Spleen (tissue), 13 donors: ENCODE measurements at places on chromosomes 7 and 10. TPM values are rescaled to one million over a fixed set of nuclear protein-coding genes. Genes with fewer than 3 reads are reported as not detected.

The ATP5F1C gene
- 187 TPM for total RNA-seq

The NPTX2 gene
- 3.6 TPM for total RNA-seq

The GOLGA7B gene
- total RNA-seq: 0.44 TPM

The SPOCK2 gene
- 58.6 TPM for total RNA-seq

DNA sequence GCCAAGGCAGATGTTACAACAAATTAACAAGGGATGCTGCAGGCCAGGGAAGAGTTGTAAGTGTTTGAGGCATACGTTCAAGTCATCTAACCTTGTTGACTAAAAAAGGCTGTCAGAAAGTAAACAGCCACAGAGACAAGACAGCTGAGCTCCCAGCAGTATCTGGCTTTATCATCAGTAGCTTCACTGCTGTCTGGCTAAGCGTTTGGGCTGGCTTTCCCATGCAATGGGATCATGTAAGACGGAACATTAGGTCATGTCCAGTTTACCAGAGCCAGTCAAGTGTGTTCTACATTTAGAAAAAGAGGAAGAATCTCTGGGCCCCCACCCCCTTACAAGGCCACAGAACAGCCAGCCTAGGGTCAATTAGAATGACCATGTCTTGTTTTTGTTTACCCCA lies 51.3 kb upstream of the GSAP start:
- H3K4me3 ChIP-seq: no peak overlapping the region
- peak overlapping the region; percentile 66 for H3K27ac ChIP-seq
- no peaks in the 10 kb centered on the region for H3K27me3 ChIP-seq
- no peaks in the 10 kb centered on the region for H3K36me3 ChIP-seq

DNA sequence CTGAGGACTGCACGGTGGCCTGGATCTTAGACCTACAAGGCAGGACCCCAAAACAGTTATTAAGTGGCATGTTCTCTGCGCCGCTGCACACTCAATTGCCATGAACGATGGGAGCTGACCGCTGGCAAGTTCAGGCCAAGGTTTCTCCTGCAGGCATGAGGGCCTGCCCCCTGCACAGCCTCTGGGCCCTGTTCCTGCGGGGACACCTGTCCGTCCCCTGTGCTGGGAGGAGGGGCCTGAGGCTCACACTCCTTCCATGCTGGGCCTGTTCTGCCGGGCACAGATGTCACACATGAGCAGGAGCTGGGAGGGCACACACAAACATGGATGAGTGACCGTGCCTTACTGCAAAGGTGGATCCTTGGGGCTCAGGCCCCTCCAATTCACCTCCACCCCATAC lies 90.0 kb downstream of the PTPRN2 start:
- H3K36me3 ChIP-seq: no peaks in the 10 kb centered on the region
- no peak for DNase-seq
- H3K27me3 ChIP-seq: no peaks in the 10 kb centered on the region

DNA sequence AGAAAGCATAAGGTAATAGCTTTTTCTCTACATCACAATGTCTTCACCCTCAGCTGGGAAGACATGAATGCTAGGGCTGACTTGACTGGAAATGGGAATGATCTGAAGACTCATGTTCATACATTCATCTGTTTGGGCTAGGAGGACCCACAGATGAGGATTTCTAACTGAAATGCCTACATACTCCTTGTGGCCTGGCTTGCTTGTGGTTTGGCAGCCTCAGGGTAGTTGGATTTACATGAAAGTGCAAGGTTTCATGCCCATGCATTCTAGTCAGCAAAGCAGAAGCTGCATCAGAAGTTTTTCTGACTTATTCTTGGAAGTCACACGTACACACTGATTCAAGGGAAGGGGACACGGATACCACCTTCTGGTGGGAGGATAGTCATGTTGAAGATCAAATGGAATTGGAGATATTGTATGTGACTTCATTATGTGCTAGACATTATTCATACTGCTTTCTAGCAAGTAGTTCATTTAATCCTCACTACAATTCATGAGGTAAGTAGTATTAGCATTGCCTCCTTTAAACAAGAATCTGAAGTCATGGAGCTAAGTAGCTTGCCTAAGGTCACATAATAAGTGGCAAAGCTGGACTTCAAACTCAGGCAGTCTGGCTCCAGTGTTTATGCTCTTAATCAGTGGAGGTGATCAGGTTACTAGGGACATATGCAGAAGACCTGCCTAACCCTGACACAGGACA lies 957.0 kb downstream of the LRMDA start:
- H3K4me3 ChIP-seq: no peak overlapping the region
- H3K27me3 ChIP-seq: no peaks in the 10 kb centered on the region
- H3K27ac ChIP-seq: no peak overlapping the region
- no peak for DNase-seq

- no peaks in the 10 kb centered on the region for H3K36me3 ChIP-seq
- no peaks in the 10 kb centered on the region for H3K4me1 ChIP-seq
- no peak overlapping the region for H3K27ac ChIP-seq
- DNase-seq: no peak
- H3K27me3 ChIP-seq: no peaks in the 10 kb centered on the region
- H3K4me3 ChIP-seq: no peak overlapping the region
These were observed 33.6 kb upstream of the AGR2 start for GRCh38 chr7:16838386-16838785.

DNA sequence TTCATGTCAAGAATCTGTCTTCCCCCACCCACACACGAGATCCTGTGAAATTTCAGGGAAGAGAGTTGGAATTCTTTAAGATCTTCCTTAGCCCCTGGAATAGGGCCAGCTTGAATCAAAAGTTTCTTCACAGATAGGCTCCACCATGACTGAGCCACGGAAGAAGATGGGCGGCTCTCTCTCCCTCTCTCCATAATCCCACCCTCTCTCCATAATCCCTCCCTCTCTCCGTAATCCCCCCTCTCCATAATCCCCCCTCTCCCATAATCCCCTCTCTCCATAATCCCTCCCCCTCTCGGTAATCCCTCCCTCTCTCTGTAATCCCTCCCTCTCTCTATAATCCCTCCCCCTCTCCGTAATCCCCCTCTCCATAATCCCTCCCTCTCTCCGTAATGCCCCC lies 20.4 kb downstream of the SHH start:
- no peak overlapping the region for H3K4me3 ChIP-seq
- peaks cover 13% of the 10 kb centered on the region for H3K4me1 ChIP-seq
- no peaks in the 10 kb centered on the region for H3K36me3 ChIP-seq
- H3K27me3 ChIP-seq: peaks cover 51% of the 10 kb centered on the region

- no peaks in the 10 kb centered on the region for H3K4me1 ChIP-seq
- H3K27me3 ChIP-seq: no peaks in the 10 kb centered on the region
- no peak overlapping the region for H3K27ac ChIP-seq
- DNase-seq: peak; percentile 57
- H3K36me3 ChIP-seq: no peaks in the 10 kb centered on the region
These were observed 179.9 kb downstream of the PTPRN2 start for GRCh38 chr7:158407581-158408317.

- H3K4me1 ChIP-seq: peaks cover 45% of the 10 kb centered on the region
- H3K27me3 ChIP-seq: no peaks in the 10 kb centered on the region
- H3K4me3 ChIP-seq: peak overlapping the region; percentile 33
These were observed 141.6 kb downstream of the PKD1L1 start for GRCh38 chr7:47806701-47807103.

DNA sequence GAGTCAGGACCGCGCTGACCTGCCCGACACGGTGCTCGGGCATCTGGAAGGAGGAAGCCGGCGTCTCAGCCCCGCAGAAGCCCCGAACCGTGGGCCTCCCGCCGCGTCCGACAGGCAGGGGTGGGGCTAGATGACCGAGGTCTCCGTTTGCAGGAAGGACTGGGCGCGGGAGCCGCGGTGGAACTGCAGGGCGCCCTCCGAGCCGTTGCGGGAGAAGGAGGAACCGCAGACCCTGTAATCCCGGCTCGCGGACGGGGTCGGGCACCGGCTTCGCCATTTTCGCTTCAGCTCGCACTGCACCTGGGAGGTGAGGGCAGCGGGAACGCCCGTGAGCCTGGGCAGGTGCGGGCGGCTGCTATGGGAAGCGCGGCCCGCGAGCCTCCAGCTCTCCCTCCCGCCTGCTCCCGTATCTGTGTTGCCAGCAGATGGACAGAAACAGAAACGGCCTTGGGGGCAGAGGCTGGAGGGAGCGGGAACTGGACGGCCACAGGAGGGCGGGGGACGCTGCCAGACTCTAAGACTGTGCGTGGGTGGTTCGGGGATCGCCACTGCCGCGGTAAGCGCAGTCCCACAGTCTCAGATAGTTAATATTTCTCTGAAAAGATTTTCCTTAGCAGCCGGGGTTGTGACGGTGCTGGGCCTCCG lies 114.1 kb downstream of the VIPR2 start:
- H3K4me3 ChIP-seq: peak overlapping the region; percentile 47
- H3K27ac ChIP-seq: no peak overlapping the region
- DNase-seq: no peak

GRCh38 chr7:81608748-81609382 lies 161.0 kb downstream of the HGF start:
- no peak overlapping the region for H3K27ac ChIP-seq
- no peak overlapping the region for H3K4me3 ChIP-seq
- peaks cover 8% of the 10 kb centered on the region for H3K4me1 ChIP-seq
- no peaks in the 10 kb centered on the region for H3K27me3 ChIP-seq
- no peak for DNase-seq

GRCh38 chr10:110865186-110865808 lies 6.4 kb upstream of the PDCD4 start:
- no peaks in the 10 kb centered on the region for H3K27me3 ChIP-seq
- H3K4me1 ChIP-seq: peaks cover 100% of the 10 kb centered on the region
- no peaks in the 10 kb centered on the region for H3K36me3 ChIP-seq
- no peak for DNase-seq
- no peak overlapping the region for H3K4me3 ChIP-seq
- peak overlapping the region; percentile 99 for H3K27ac ChIP-seq

GRCh38 chr7:33841705-33842129 lies 63.6 kb upstream of the BMPER start:
- DNase-seq: no peak
- no peaks in the 10 kb centered on the region for H3K36me3 ChIP-seq
- H3K4me3 ChIP-seq: no peak overlapping the region
- H3K4me1 ChIP-seq: no peaks in the 10 kb centered on the region

DNA sequence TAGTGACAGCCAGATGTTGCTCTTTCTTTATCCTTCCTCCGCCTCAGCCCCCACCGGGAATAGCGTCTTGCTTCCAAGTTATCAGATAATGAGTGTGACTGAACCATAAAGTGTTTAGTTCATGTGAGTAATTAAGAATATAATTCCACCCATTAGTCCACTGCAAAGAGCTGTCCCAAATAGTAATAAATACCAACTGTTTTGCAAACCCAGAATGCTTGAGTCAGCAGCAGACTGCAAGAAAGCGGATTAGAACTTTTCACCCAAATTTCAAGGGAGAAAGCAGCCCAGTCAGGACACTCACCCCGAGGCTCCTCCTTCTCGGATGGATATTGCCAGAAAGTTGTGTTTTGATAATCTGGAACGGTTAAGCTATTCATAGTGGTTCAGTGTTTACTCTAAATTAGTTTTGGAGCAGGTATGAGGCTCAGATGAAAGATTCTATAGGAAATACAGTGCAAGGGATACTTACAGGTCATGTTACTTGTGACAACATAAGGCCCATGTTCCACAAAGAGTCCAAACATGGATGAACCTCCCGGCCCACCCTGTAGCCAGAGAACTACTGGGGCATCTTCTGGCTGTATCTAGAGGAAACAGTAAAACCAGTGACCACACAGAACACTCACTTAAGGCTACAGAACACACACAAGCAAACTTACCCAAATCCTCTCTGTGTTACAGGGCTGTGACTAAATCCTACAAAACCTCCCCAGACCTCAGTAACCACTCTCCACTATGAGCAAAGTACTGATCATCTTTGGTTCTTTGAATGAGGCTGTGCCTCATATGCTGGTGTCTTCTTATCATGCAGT lies 50.5 kb downstream of the CPVL start:
- H3K36me3 ChIP-seq: no peaks in the 10 kb centered on the region
- H3K4me1 ChIP-seq: peaks cover 3% of the 10 kb centered on the region
- no peak overlapping the region for H3K4me3 ChIP-seq
- no peak for DNase-seq
- H3K27ac ChIP-seq: no peak overlapping the region

DNA sequence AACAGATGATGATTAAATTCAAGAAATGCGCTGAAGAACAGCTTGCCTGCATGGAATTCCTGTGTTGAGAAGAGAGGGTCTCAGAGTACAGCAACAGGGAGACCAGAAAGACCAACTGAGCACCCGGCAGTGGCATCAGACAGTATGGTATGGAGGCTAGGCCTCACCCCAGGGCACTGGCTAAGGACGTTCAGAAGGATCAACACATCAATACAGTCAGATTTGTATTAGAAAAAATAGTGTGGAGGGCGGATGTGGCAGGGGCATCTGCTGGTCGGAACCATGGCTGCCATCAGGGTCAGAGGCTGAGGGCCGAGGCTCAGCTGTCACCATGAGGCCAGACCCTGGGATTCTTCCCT lies 142.1 kb downstream of the ADARB2 start:
- no peaks in the 10 kb centered on the region for H3K36me3 ChIP-seq
- no peaks in the 10 kb centered on the region for H3K27me3 ChIP-seq
- H3K4me1 ChIP-seq: no peaks in the 10 kb centered on the region

DNA sequence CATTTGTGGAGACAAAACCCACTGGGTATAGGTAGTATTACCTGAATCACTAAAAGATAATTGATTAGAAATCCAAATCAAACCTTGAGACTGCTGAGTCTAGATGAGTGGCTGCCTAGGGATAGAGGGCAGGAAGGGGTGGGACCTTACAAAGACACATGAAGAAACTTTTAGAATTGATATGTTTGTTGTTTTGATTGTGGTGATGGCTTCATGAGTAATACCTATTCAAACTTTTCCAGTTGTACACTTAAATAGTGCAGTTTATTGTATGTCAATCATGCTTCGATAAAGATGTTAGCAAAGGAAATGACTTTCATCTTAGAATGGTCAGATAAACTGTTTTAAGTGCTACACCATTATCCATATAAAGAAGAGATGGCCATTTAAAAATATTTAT lies 188.7 kb upstream of the KAT6B start:
- no peaks in the 10 kb centered on the region for H3K27me3 ChIP-seq
- no peaks in the 10 kb centered on the region for H3K4me1 ChIP-seq
- peaks cover 29% of the 10 kb centered on the region for H3K36me3 ChIP-seq
- no peak overlapping the region for H3K4me3 ChIP-seq
- no peak overlapping the region for H3K27ac ChIP-seq
- no peak for DNase-seq

GRCh38 chr10:124010024-124010423 lies 83.4 kb downstream of the CHST15 start:
- no peak overlapping the region for H3K4me3 ChIP-seq
- peak; percentile 66 for DNase-seq

GRCh38 chr7:152865461-152865860 lies 105.9 kb downstream of the ACTR3B start:
- H3K36me3 ChIP-seq: no peaks in the 10 kb centered on the region
- no peaks in the 10 kb centered on the region for H3K27me3 ChIP-seq
- H3K27ac ChIP-seq: no peak overlapping the region
- no peak overlapping the region for H3K4me3 ChIP-seq
- DNase-seq: no peak

GRCh38 chr10:117477961-117478670 lies 64.4 kb upstream of the EMX2 start:
- no peaks in the 10 kb centered on the region for H3K36me3 ChIP-seq
- H3K4me3 ChIP-seq: no peak overlapping the region
- peak; percentile 2 for DNase-seq
- peaks cover 11% of the 10 kb centered on the region for H3K27me3 ChIP-seq

GRCh38 chr7:108486291-108486966 lies 30.2 kb upstream of the NRCAM start:
- no peaks in the 10 kb centered on the region for H3K27me3 ChIP-seq
- peaks cover 5% of the 10 kb centered on the region for H3K4me1 ChIP-seq
- no peaks in the 10 kb centered on the region for H3K36me3 ChIP-seq
- no peak overlapping the region for H3K4me3 ChIP-seq
